ENCODE measurements at places on chromosomes 2 and 18. TPM values are rescaled to one million over a fixed set of nuclear protein-coding genes. Genes with fewer than 3 reads are reported as not detected.

- DNase-seq, result no peak
Observed at GRCh38 chr2:210162466-210163124, 8.6 kb downstream of the KANSL1L start.

DNA sequence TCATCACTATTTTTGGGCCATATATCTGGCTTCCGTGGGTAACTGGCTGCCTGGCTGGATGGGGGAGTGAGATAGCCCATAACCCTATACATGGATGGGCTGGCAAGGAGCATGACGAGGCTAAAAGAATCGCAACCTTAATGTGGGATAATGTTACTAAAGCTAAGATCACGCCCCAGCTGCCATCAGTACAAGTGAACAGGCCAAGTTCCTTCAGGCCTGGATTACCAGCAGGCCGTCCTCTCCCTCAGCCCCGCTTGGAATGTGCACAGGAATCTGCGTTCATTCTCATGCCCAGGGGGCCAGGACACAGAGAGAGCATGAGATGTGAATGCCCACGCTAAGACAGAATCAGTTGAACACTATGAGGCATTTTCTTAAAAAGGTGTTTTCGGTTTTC is 34.7 kb downstream of the RMC1 start:
- DNase-seq, result no peak

- DNase-seq, result no peak
Observed at GRCh38 chr2:227990937-227991336, 119.5 kb downstream of the DAW1 start.

PDE1A gene
- 0.28 TPM for total RNA-seq

- no peak for DNase-seq
Observed at GRCh38 chr2:211434773-211435172, 878.4 kb downstream of the CPS1 start.

FAM237A gene
- total RNA-seq, result not detected

DNA sequence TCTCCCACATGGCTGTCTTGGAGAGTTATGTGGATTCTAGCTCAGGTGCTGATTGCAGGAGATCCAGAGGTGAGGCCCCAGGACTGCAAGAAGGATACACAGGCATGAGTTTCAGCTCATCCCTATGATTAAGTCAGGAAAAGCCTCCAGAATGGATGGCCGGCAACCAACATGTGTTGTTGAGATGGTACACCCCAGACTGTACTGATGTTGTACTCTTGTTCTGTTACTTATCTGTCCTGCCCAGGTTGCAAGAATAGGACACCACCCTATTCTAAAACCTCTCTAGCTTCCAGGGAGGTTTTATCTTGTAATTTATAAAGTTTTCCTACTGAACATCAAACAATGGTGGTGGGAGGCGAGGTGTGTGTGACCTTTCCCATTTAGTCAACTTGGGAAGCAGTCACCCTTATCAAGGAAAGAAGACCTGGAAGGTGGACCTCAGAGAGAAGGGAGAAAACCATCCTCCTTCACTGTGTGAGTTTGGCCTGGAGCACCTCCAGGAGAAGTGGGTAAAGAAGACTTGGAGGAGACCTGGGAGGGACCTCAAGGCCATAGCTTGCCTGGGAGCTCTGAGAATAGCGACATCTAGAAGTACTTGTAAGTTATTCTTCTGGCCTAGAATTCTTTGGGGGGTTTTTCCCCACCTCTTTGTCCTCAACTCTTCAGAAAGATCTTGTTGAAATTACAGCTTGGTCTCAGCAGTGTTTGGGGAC is 8.6 kb downstream of the FAM124B start:
- DNase-seq, result no peak

GRCh38 chr18:44887227-44887631 is 206.5 kb downstream of the SETBP1 start:
- DNase-seq, result no peak

DNA sequence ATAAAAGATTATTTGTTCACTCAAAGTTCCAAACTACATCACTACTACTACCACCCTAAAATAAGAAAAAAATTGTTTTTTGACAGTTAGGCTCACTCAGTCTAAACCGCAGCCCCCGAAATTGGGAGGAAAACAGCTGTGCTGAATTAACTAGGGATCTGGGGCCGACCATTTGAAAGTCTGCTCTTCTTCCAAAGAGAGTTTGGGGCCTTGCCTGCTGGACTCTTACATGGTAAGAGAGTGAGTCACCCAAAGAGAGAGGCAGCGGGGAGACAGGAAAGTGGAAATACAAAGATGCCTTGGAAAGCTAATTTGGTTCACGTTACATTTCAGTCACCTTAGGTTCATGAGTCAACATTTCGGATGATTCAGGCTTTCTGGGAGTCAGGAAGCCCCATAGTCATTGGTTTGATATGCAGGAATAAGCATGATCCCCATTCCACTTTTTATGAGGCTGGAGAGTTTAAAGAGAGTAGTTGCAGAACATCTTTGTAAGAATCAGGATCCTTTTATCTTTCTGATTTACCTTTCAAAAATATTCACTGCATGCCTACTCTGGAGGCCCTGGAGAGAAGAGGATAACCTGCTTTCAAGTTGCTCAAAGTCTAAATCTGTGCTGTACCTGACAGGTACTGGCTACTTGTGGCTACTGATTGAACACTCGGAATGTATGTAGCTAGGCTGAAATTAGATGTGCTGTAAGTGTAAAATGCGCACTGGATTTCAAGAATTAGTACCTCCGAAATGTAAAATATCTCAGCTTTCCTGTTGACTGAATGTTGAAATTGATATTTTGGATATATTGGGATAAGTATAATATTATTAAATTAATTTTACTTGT is 995 bp upstream of the RTN4 start:
- peak; percentile 71 for DNase-seq
